ENCODE measurements at places on chromosomes 7 and 10.

DNA sequence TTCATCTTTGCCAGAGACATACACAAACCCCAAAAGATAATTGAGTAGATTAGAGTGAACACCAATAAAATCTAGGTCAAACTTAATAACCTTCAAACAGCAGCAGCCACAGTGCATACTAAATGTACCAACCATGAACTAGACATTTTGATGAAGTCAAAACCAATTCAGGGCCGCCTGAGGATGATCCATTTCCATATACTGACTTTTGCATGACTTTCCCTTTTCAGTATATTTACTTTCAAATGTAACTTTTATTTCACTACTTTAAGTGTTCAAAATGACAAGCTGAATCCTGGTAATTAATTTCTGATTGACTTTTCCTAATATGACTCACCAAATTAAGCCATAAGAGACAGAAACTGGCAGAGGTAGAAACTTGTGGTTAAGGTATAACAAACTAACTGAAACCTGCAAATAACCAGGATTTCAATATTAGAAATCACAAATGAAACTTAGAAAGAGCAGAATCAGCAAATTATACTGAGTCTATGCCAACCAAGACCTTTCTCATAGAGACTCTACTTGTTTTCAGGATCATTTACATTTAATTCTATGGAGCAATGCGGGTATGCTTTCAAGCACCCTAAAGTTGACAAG is 171.9 kb upstream of the LRRN3 start:
- no peak for DNase-seq

GRCh38 chr10:48456808-48457761 is 147.8 kb downstream of the ARHGAP22 start:
- DNase-seq = no peak

DNA sequence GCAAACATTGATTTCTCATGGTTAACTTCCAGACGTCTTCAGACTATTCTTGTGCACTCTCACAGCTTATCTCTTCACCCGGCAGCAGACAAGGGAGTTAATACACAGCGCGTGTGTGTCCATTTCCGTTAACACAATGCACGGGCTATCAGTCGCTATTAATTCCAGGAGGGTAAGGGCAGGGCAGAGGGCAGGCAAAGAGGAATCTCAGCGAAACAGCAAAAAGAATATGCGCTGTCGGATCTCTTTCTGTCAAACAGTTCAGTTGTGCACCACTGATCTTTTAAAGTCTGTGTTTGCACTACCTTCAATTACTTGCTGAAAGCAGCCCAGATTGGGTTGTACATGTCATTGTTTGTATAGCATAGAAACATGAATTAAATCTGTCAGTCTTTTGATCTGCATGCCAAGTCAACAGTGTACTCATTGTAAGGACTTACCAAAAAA is 41.1 kb upstream of the CABCOCO1 start:
- DNase-seq = no peak

DNA sequence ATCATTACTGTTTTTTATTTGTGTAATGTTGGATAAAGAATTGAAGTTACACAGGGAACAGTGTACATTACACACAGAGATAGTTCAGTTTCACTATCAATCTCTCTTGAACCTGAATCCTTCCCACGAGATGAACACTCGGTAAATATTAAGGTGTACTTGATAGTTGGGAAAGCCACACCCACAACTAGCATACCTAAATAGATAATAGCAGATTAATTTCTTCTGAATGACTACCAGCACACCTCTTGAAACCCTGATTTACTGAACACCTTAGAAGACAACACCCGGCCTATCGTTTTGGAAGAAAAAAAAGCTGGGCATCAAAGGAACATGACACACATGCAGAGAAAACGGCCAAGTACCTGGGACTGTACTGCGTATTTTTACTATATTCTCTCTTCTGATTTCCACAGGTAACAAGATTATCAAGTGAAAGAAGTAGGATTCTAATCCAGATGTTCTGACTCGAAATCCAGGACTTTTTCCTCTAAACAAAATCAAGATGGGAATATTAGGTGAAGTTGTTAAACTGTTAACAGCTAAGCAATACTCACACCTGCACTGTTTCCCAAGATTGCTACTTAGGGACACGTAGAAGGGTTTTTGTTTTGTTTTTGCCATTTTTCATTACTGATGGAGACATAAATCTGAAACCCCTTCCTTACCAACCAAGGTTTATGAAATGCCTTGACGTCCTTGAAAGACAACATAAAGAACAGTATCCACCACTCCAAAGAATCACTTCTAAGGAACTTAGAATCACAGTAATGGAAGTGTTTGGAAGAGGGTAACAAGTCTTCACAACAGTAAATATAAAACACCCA is 1.0 kb downstream of the CCDC186 start:
- DNase-seq = no peak

GRCh38 chr7:921581-922333 is 32.7 kb downstream of the ADAP1 start:
- DNase-seq = no peak

GRCh38 chr10:63388421-63389031 is 77.3 kb downstream of the JMJD1C start:
- DNase-seq = no peak

DNA sequence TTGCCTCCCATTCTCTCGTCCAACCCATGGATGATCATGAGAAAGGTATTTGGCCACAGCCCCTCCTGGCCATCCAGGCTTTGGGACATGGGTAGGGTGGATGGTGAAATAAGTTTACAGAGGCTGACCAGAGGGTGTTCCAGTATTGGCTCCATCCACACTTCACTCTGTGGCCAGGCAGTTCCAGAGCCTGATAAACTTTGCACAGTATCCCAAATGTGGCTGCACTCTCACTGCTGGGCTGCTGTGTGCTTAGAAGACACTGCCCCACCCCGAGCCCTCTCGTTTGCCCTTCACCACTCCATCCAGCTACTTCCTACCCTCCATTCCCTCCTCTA is 72.0 kb upstream of the ZMIZ1 start:
- no peak for DNase-seq

- no peak for DNase-seq
Observed at GRCh38 chr10:17049195-17049594, 80.4 kb downstream of the CUBN start.

GRCh38 chr10:122316224-122316884 is 45.3 kb downstream of the BTBD16 start:
- DNase-seq = no peak

DNA sequence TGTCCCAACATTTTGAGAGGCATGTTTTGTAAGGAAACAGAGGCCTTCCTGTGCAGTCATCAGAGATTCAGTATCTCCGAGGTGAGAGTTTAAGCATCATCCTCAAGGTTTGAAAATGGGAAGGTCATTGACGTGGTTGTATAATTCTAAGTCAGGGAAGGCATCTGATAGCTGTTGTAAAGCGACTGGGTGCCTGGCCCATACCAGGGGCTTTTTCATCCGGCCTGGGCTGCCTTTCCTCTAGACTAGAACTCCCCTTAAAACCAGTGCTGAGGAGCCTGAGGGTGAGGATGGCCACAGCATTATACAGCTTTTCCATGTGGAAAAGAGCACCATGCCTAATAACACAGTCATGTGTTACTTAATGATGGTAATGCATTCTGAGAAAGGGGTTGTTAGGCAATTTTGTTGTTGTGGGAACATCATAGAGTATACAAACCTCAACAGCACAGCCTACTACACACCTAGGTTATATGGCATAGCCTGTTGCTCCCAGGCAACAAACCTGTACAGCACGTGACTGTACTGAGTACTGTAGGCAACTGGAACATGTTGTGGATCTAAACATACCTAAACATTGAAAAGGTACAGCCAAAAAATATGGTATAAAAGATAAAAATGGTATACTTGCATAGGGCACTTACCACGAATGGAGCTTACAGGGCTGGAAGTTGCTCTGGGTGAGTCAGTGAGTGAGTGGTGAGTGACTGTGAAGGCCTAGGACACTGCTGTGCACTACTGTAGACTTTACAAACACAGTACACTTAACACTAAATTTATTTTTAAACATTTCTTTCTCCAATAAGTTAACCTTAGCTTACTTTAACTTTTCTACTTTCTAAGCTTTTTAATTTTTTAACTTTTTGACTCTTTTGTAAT is 13.5 kb upstream of the CACUL1 start:
- DNase-seq = no peak

Data from epithelial cell of proximal tubule (primary cell).